ENCODE measurements at places on chromosomes 12 and 14.

DNA sequence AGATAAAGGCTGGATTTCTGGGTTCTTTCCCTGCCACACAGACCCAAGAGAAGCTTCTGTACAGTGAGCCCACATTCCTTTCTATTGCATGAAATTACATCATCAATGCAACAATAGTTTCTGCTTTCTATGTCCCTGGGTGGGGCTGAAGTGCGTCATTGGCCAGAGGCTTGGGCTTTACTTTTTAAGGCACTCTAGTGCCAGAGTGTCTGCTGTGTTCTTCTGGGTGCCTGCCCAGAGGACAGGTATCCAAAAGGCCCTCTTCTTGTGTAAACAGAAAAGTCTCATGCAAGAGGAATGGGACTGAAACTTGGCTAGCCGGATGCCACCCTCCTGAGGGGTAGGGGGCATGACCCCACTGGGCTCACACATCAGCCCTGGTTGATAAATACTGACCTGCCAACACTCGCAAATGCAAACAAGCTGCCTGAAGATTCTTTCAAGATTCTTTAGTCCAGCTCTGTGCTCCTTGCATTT is 5.9 kb downstream of the KRT86 start:
- DNase-seq, result no peak

DNA sequence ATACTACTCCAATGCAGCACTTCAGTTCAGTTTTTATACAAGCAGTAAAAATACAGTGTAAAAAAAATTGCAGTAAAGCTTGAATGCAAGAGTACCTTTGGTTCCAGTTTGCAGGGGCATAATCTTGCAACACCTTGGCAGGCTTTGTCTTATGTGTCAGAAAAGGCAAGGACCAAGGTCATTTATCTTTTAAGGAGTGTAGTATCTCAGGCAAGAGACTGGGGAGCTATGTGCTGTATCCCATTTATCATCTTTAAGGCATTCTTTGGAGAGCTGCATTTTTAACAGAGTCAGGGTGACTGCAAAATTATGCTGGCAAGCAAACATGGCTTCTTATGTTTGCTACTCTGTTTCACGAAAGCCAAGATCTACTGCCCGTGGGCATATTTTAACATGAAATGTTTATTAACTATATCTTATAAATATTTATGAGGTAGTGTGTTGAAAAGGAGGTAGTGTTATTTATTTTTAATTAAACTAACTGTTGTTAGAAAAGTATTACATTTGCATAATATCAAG is 14.8 kb upstream of the DLGAP5 start:
- DNase-seq, result no peak

GRCh38 chr12:46516933-46517578 is 144.5 kb upstream of the SLC38A2 start:
- peak; percentile 80 for DNase-seq

- DNase-seq, result no peak
Measured at GRCh38 chr12:106648736-106649135, 65.9 kb downstream of the RFX4 start.

- DNase-seq, result no peak
Measured at GRCh38 chr12:45398552-45398951, 182.7 kb downstream of the ANO6 start.

DNA sequence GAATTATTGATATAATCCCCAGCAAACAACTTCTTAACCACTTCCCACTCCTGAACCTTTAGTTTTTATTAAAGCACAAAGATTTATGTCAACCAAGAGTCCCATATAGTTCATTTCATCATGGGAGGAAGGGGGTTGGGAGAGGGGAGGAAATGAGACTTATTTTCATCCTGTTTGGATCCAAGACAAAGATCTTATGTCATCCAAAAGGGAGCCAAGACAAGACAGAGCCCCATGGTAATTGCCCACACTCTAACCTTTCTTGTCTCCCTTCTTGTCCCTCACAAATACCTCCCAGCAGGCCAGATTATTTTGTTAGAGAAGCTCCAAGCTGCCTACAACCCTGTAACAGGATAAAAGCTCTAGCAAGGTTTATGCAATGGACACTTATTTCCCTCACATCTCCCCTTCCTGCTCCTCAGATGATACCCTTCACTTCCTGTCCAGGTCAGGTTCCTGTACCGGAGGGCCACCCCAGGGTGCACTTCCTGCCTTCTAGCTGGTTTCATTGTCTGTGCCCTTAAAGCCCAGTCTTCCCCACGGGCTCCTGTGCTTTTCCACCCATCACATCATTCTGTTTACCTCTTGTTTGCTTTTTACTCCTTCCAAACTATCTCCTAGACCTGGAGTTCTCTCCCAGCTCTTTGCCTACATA is 123.7 kb upstream of the MDM1 start:
- DNase-seq, result no peak

DNA sequence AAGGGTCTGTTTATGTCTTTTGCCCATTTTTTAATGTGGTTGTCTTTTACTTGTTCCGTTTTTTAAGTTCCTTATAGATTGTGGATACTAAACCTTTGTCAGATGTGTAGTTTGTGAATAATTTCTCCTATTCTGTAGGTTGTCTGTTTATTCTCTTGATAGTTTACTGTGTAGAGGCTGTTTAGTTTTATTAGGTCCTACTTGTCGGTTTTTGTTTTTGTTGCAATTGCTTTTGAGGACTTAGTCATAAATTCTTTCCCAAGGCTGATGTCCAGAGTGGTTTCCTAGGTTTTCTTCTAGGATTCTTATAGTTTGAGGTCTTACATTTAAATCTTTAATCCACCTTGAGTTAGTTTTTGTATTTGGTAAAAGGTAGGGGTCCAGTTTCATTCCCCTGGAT is 33.9 kb downstream of the SLC39A9 start:
- no peak for DNase-seq

Data from T-helper 2 cell (primary cell).